ENCODE measurements at places on chromosomes 13 and 19.
A peak's percentile ranks its signal among the peaks of the same experiment; 100 is the strongest.

DNA sequence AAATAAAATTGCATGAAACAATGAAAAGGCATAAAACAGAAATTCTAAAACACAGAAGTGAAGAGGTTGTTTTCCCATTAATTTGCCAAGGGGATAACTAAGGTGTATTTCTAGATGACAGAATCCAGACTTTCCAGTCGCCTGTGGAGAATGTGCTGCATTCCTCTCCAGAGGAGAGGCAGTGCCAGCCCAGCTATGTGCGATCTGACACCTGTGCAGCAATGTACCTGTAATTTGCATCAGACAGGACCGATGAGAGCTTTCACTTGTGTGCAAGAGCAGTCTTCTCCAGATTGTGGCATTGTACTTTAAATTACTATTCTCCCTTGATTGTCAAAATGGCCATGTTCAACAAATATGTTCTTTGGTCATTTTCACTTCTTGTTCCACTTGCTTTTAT is 1037.9 kb downstream of the EFNB2 start:
- no peak for DNase-seq

DNA sequence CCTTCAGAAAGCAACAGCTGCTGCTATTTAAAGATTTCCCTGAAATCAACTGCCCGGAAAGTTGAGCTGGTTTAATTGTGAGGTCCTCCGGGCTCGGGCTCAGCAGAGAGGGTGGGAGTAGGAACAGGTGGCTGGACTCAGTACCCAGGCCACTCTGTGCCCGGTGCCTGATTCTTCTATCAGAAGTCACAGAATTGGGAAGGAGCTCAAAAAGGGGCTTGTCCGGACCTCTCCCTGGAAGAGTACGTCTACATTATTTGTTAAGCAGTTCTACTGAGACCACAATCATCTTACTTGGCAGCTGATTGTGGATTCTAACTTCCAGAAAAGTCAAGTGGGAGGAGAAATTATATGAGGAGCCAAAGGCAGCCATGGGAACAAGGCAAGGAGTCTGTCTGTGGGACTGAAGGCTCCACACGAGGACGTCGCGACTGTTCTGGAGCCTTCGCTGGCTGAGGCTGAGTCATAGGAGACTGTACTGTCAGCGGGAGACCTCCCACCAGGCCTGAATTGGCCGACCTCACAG is 91.7 kb upstream of the ANKRD10 start:
- no peak for DNase-seq

- no peak for DNase-seq
Measured at GRCh38 chr13:106432636-106433035, 102.8 kb downstream of the EFNB2 start.

DNA sequence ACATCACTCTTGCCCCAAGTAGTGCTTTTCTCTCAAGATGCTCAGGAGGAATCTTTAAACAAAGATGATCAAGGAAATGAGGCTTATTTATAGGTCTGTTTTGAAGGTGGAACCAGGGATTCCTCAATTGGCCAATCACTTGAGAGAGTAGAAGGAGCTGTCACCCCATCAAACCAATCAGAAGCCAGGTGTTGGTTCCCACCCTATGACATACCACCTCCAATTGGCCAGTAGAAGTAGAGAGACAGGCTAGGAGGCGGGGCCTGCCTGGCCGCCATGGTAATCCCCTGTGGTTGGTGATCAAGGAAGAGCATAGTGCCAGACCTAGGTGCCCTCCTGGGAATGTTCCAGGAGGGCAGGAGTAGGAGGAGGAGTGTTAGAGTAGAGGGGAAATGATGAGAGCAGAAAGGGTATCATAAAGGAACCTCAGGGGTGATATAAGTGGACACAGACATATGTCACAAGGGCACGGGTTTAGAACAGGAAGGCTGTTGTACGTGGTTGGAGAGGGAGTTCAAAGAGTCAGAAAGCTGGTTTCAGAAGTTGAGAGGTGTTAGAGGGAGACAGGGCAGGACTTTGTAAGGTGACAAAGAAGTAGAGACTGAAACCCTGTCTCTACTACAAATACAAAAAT is 10.5 kb downstream of the PMIS2 start:
- no peak for DNase-seq

DNA sequence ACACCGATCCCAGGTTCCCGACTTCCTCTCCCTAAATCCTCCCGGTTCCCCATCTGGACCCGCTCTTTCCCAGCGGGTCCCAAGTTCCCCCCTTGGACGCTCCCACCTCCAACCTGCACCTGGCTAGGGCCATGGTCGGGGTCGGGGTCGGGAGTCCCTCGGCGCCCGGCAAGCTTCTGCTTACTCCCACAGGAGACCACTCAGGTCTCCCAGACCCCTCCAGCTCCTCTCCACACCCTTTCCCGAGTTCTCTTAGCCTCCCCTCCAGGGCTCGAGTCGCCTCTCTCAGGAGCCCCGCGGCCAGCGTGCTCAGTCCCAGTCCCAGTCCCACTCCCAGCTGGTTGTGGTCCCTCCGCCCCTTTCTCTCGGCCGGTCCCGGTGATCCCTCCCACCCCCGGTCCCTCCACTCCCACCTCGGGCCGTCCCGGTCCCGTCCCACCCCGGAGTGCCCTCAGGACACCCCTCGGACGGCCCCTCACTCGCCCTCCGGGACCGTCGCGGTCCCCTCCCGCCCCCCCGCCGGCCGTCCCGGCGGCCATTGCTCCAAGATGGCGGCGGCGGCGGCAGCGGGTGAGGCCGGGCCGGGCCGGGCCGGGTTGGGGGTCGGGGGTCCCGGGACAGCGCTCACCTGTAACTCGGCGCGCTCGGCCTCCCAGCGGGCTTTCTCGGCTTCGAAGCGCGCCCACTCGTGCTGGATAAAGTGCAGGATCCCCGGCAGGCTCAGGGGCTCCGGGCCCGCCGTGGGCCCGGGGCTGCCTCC is at the start of gene FKRP:
Gene FKRP, plus strand, starts transcription at position 537 of the 760 bp plus-strand sequence. CDS start 9,394 bp downstream, outside the sequence.
- peak; percentile 21 for DNase-seq

DNA sequence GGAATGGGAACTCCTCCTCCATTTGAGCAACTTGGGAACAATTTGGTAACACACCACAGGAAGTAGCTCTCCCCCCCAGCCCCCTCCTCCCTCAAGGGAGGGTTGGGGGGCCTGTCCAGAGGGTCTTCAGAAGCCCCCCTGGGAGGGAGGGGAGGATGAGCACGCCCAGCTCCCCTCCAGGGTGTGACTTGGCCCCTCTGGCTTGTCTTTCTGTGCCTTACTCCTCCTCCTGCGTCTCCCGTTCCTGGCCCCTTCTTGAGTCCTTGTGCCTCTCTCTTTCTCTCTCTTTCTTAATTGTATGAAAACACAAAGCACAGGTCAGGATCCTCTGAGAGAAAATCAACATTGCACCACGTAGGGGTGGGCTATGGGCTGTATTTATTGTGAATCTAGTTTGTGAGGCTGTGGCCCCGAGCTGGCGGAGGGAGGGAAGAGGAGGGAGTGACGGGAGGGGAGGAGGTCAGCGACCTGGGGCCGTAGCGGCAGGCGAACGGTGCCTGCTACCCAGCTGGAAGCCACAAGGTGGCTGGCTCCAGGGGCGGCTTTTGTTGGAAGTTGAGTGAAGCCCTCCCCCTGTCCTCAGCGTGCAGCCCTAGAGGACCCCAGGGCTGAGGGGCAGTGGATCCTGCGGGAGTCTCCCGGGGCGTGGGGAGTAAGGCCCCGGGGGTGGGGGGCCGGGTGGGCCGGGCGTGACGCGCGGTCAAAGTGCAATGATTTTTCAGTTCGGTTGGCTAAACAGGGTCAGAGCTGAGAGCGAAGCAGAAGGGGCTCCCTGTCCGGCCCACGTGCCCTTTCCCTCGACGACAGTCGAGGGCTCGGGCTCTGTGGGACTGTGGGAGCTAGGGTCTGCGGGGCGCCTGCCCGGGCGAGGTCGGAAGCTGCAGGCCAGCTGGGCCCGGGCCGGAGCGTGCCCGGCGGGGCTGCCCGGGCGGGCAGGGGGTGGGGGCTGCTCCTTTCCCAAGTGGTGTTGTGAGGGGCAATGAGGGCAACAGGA is 6.4 kb downstream of the LYL1 start:
- no peak for DNase-seq

DNA sequence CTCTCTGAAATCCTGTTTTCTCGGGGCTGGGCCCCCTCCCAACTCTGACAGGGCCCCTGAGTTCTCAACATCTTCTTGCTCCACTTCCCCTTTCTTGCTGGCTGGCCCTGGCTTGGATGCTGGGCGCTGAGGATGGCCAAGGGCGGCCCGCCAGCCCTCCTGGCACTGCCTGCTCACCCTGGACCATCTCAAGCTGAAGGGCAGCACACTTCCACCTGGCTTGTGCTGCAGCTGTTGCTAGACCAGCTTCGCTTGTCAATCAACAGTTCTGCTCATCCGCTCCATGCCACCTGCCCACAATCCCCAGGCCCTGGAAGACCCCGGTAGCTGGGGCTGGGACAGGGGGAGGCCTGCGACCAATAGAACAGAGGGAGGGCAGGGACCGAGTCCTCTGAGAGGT is 6.9 kb upstream of the GMIP start:
- DNase-seq = no peak

DNA sequence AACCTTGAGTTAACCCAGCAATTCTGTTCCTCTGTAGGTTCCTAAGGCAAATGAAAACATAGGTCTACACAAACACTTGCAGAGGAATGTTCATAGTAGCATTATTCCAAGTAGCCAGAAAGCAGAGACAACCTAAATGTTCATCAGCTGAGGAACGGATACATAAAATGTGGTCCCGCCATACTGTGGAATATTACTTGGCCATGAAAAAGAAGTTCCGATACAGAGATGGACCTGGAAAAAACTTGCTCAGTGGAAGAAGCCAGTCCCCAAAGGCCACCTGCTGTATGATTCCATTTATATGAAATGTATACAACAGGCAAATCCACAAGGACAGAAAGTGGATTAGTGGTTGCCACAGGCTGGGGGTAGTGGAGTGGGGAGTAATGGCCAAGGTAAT is 53.0 kb downstream of the ARHGEF18 start:
- DNase-seq = no peak

DNA sequence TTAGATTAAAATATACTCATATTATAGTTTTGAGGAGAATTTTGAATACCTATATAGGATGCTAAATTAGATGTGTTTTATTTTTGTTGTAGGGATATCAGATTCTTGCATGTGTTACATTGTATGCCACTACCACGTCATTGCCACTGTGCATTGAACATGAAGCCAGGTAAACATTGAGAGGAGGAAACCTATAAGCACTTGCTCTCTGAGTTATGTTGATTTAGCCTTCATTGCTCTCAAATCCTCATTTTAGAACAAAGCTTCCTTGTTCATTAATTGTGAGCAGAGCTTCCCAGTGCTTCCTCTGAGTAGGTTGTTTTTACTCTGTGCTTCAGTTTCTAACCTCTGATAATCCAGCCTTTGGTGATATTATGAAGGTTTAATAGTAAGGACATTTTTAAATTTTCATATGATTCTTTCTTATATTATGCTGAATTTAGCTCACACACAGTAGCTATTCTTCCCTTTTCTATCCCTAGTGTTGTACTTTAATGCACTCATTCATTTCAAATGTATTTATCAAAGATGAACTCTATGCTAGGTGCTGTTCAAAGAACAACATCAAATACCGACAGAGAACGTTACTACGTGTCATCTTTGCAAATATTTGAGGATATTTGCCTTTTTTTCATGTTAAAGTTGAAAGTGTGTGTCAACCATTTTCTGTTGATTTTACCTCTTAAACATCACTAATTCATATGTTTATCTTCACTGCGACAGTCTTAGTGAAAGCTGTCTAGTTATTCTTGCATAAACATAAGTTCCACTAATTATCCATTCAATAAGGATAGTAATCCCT is 1448.0 kb upstream of the MIR17HG start:
- DNase-seq = no peak

GRCh38 chr13:107217251-107217650 is 649.3 kb upstream of the ARGLU1 start:
- DNase-seq = no peak

GRCh38 chr13:99516153-99516929 is 15.1 kb downstream of the TM9SF2 start:
- DNase-seq = no peak

DNA sequence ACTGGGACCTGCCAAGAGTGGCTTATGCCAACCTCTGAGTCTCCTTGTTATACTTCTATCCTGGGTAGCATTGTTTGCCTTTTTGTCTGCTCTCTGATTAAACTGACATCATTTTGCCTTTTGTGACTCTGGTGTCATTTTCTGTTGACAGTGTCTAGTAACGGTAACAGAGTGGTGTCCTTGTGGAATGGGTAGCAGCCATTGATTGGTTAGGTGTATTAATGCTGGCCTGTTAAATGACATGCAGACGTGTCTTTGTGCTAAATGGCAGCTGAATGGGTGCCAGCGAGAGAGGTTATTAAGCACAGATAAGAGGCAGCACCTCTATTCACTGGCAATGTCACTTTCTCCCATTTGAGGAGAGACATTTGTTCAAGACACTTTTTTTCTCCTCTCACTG is 1289.4 kb downstream of the PCDH9 start:
- DNase-seq = no peak

- peak; percentile 4 for DNase-seq
Measured at GRCh38 chr13:94657167-94657566, 55.2 kb downstream of the SOX21 start.

DNA sequence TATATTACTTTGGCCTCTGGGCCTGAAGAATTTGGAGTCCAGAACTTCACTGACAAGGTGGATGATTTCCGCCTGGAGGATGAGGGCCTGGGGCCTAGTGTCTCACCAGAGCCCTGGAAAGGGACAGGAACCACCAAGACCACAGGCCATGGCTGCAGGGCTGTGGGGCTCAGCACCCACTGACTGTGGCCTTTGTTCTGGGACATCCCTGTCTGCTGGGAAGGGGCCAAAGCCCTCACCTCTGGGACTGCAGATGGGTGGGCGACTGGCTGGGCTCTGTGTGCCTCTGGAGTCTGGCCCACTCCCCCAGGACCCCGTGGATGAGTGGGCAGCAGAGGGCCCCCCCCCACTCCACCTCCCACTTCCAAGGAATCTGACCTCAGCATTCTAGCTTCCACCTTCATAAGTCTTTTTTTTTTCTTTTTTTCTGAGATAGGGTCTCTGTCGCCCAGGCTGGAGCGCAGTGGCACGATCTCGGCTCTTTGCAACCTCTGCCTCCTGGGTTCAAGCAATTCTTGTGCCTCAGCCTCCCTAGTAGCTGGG is 20.3 kb downstream of the CHST8 start:
- DNase-seq = no peak

- no peak for DNase-seq
Measured at GRCh38 chr19:347946-348861, 3.6 kb upstream of the MIER2 start.

DNA sequence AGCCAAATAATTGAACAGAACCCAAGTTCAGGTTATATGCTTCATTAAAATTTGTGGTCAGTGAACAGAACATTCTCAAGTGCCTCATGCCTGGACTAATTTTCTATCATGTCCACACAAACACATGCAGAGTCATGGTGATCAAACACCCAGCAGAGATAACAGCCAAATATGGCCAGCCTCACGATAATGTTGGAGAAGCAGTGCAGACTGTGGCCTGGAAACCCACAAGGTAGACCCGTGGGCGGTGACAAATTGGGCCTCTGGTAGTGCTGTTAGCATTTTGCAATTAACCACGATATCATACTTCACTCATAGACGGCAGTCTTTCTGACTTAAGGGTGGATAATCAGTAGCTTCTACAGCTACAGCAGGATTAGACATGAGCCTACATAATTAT is 35.0 kb upstream of the VWA8 start:
- DNase-seq = peak; percentile 47

All from activated T-cell treated with anti-CD3 and anti-CD28 coated beads for 48 hours (primary cell).